Transverse colon (tissue), 4 donors: ENCODE measurements at places on chromosomes 16 and 17. TPM values are rescaled to one million over a fixed set of nuclear protein-coding genes. Genes with fewer than 3 reads are reported as not detected.

- no peaks in the 10 kb centered on the region for H3K27me3 ChIP-seq
- H3K4me3 ChIP-seq: peak overlapping the region; percentile 61
- H3K27ac ChIP-seq: peak overlapping the region; percentile 90
Measured at GRCh38 chr17:78736526-78737079, 45.5 kb downstream of the CYTH1 start.

TEKT3 gene
- 0.48 TPM for total RNA-seq

DNA sequence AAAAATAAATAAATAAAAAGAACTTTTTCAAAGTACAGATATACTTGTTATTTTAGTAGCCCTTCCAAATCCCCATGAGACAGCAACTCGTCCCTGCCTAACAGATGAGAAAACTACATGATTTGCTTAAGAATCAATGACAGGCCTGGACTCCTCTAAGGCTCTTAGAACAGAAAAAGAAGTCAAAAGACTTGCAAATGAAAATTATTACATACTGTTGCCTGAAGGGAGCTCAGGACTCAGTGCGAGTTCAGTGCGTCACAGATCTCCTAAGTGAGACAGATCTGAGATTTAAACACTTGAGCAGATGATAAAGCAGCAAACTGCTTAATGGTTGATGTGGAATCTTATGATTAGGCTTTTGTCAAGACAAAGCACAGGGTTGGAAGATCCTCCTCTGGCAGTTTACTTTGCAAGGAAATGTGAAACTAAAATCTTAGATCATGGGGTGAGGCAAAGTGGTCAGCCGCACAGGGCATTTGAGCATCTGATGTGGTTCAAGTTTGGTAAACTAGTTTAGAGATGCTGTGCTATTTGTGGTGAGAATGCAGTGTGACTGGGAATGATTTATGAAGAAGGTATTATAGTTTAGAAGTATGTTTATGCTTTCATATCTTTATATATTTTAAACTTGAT is 138.1 kb downstream of the TRIM37 start:
- H3K4me3 ChIP-seq: no peak overlapping the region
- no peaks in the 10 kb centered on the region for H3K36me3 ChIP-seq
- H3K27ac ChIP-seq: no peak overlapping the region
- H3K4me1 ChIP-seq: no peaks in the 10 kb centered on the region

- H3K27ac ChIP-seq: peak within 1 kb of the TSS; percentile 94
- H3K4me1 ChIP-seq: peaks cover 19% of the 10 kb centered on the region
- peak; percentile 77 for DNase-seq
- peaks cover 5% of the 10 kb centered on the region for H3K36me3 ChIP-seq
Measured at GRCh38 chr16:31108035-31108793, at the start of gene BCKDK. Gene BCKDK, plus strand, starts transcription at chr16:31108386. Its CDS starts 838 bp downstream, at chr16:31109224.

GRCh38 chr17:50631908-50632571 is 2.6 kb upstream of the ABCC3 start:
- no peak overlapping the region for H3K27ac ChIP-seq
- H3K4me3 ChIP-seq: no peak overlapping the region
- no peak for DNase-seq
- H3K36me3 ChIP-seq: no peaks in the 10 kb centered on the region
- H3K27me3 ChIP-seq: peaks cover 20% of the 10 kb centered on the region

GRCh38 chr16:14324581-14324980 is 253.5 kb downstream of the MRTFB start:
- H3K27ac ChIP-seq: no peak overlapping the region
- H3K4me1 ChIP-seq: no peaks in the 10 kb centered on the region
- H3K36me3 ChIP-seq: no peaks in the 10 kb centered on the region
- H3K27me3 ChIP-seq: no peaks in the 10 kb centered on the region
